Brain microvascular endothelial cell (primary cell): ENCODE measurements at places on chromosomes 3 and 15.

- no peak for DNase-seq
These were observed 9.7 kb upstream of the CALML4 start for GRCh38 chr15:68214838-68215254.

- no peak for DNase-seq
These were observed 10.2 kb downstream of the TADA3 start for GRCh38 chr3:9781978-9782603.

- DNase-seq = peak; percentile 76
These were observed 26.7 kb upstream of the MCF2L2 start for GRCh38 chr3:183455089-183455488.

DNA sequence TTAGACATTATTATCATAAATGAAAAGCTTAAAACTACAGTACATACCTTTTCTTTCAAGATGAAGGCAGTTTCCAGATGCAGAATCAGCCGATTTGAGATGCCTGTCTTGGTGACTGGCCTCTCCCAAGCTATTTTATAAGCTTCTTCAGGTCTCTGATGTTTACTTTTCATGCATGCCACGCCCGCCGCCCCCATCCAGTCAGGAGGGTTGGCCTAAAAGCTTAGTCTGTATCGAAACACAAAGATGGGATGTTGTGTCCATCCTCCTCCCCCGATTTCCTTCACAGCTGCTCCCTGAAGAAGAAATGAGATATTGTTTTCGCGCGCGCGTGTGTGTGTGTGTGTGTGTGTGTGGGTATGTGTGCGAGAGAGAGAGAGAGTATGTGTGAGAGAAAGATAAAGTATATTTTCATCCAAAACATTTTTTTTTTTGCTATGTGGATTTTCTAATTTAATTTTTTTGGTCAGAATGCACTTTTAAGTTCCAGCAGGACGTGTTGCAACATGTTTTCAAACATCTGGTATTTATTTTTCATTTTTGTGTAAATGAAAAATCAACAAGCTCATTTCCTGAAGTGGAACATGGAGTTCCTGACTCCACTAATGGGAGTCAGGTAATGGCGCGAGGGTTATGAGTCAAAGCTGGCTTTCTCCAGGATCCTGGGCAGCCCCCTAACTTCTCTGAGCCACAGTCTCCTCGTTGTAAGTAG lies at the start of gene APOD:
TSS of gene APOD (minus strand) at position 110 of the 712 bp plus-strand sequence. CDS start 4,479 bp downstream, outside the sequence.
- peak; percentile 28 for DNase-seq

GRCh38 chr3:119322021-119322834 lies 28.0 kb downstream of the ARHGAP31 start:
- no peak for DNase-seq

GRCh38 chr3:117565777-117566176 lies 856.2 kb downstream of the TUSC7 start:
- DNase-seq = no peak

- no peak for DNase-seq
These were observed 431.2 kb downstream of the SOX2 start for GRCh38 chr3:182142928-182143327.

GRCh38 chr15:61946778-61947177 lies 113.5 kb downstream of the VPS13C start:
- DNase-seq = no peak

- DNase-seq = no peak
These were observed 19.8 kb downstream of the MORC1 start for GRCh38 chr3:109098079-109098644.

DNA sequence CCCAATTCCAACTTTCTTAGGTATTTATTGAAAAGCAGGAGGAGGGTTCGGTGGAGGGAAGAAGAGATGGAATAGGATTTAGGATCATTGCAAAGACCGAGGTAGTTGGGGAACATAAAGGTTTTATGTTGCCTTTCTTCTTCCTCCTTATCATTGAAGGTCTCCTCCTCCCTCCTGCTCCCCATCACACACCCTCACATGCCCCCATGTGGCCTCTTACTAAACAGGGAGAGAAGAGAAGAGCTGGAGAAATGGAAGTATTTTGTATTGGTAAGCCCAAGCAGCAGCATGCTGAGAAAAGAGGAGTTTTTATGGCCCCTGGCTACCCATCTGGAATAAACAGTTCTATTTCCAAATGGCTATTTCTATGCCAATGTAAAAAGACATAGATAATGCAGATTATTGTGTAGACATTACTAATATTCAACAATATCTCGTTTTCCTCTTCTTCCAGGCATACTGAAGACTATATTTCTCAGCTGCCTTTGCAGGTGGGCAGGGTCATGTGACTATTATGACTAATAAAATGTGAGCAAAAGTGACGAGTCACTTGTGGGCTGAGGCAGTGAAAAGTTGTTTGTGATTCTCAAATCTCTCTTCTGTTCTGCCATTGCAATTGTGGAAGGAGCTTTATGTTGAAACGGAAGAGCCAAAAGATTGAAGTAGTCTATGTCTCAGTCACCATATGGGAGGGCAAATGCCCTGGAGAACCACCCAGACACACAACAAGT lies 5.2 kb upstream of the GPR176 start:
- DNase-seq = peak; percentile 35

DNA sequence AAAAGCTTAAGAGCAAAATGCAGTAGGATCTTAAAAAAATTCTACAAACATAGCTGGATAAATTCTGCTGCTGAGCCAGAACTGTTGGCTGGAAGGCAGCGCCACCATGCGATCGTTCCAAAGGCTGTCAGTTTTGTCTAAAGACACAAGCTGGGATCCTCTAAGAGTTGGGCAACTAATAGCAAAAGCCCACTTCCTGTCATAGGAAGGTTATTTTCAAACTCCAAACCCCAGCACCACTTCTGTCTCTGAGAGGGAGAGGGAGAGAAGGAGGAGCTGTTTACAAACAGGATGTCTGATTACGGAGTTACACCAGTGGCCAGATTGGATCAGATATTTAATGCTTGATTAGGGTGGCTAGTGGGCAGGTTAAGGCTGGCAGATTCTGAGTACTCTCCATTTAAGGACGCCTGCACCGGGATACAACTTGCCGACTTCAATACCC lies 44.0 kb downstream of the EIF4E3 start:
- peak; percentile 75 for DNase-seq

- DNase-seq = no peak
These were observed 683.5 kb downstream of the NR2F2 start for GRCh38 chr15:97014001-97014400.

DNA sequence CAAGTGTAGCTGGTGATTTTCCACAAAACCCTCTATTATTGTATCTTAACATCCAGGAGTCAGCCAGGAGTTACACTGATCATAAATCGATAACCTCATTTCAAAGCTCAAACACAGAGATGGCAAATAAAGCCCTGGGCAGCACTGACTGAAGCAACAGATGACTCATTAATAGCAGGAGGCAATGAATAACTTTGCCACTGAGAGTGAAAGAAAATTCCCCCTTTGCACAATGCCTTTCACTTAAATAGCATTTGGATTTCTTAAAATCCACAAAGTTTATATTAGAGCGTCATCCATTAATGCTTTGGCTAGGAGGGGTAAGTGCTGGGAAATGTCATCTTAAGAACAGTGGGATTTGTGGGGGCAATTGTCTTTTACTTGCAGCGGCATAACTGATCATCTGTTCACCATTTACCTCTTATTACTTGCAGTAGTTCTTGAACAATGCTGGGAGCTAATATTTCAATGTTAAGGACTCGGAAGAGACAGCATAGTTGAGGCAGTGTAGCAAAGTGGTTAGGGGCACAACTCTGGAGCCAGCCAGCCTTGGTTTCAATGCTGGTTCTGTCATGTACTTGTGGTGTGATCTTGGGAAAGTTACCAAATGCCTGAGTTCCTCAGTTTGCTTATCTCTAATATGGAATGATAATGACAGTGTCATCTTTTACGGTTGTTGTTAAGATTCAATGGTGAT lies 630.4 kb upstream of the TBL1XR1 start:
- DNase-seq = peak; percentile 73

- DNase-seq = no peak
These were observed 723 bp downstream of the CPNE4 start for GRCh38 chr3:132034097-132034485.

- peak; percentile 65 for DNase-seq
These were observed 137.7 kb upstream of the NECTIN3 start for GRCh38 chr3:110933821-110934426.

DNA sequence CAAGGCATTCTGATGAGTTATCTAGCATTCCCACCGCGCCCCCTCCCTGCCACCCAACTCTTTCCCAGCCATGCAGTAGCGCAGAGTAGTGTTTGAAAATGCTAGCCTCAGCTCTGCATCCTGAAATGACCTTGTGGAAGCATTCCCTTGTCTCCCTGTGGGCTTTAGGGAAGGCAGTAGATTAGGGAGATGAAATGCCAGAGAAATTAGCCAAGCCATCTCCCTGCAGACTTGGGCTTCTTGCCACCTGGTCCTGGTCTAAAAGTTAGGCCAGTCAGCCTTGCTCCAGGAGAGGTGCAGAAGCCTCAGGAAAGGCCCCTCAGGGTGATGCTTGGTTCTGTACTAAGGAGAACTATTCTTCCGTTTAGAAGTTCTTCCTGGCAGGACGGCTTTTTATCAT lies 231.2 kb downstream of the CACNA2D3 start:
- DNase-seq = no peak

- DNase-seq = no peak
These were observed 14.9 kb downstream of the CBLB start for GRCh38 chr3:105853801-105854432.

DNA sequence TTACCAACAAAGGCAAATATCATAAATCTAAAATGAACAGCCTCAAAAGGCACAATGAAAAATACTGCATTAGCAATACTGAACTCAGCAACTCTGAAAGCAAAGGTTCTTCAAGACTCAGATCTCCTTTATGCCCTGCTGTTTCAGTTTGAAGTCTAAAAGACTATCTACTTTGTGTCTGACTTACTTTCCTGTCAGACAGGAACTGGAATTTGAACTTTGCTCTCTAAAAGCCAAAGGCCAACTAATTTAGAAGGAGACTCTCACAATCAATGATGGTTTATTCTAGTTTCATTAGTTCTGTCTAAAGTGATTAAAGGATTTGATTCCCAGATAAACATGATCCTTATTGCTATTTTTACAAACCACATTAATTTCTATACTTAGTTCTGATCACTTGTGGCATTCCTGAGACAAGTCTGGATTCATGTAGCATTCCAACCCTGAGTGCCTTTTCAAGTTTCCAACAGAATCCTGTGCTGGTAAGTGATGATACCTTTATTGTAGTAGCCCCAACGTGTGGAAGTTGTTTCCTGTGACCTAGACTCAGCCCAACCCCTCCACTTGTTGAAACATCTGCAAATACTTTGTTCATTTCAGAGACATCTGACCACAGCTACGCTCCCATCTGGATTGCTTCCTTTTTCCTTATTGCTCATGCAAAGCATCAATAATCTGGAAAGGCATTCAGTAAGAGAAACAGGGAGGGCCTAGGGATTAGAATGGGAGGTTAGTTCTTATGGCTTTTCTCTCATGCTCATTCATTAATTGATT lies 14.9 kb upstream of the LEKR1 start:
- DNase-seq = no peak

- DNase-seq = peak; percentile 54
These were observed 58.6 kb downstream of the DRD3 start for GRCh38 chr3:114120211-114120610.

DNA sequence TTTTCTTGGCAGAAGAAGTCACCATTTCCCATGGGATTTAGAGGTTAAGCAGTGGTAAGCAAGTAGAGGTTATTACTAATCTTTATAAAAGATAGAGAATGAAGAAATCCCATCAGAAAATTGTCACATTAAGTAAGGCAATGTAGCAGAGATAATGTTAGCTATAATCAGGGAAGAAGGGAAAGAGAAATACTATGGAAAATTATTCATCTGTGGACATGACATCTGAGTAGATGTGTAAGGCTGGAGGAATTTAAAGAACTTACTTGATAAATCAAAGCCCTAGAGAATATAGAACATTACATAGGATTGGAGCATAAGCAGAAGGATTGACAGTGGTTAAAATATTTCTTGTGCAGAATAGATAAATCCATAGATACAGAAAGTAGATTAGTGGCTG lies 553.1 kb upstream of the CBLB start:
- peak; percentile 28 for DNase-seq

DNA sequence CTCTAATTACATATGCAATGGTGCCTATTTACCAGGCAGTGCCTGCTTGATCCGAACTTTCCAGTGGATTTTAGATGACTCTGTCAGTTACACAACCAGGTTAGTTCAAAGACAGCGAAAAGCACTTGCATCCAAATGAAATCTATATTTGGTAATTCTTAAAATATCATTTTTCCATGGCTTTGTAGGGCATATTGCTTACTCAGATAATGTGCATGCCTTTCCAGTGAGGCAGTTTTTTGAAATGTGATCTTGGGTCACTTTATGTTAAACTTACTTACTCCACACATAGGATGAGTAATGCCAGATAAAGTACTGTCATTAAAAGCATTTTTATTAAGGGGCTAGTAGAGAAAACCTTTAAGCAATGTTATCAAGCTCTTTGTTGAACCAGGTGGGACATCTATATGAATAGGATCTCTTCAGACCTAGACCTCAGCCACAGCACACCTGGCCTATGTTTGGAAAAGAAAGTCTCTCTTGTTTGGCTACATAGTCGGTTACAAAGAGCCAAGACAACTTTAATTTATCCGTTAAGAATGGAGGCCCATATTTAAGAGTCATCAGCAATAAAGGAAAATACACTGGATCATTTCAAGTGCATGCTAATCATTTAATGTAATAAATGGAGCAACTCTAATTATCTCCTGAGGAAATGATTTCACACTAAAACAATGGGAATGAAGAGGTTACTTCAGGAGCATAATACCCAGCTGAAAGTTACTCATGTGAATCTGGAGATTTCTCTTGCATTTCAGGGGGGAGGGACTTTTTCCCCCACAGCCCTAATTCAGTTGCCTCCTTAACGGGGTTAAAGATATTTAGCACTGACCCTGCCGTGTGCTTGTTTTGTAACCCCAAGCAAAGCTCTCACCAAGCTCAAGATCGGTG lies 56.3 kb upstream of the TMCO5A start:
- peak; percentile 81 for DNase-seq

DNA sequence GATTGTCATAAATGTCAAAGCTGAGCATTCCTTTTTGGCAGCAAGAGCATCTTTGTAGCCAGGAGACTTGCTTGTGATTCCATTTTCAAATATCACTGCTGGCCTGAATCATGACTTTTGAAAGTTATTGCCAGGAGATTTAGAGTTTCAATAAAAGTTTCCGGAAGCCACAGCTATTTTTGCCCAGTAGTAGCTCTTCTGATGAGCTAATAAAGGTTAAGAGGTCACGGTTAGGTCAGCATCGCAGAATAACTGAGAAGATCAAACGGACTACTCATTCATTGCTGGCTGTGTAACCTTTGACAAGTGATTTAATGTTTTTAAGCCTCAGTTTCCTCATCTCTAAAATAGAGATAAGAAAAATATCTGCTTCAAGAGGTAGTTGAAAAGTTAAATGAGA lies 105.1 kb upstream of the ETV5 start:
- no peak for DNase-seq

DNA sequence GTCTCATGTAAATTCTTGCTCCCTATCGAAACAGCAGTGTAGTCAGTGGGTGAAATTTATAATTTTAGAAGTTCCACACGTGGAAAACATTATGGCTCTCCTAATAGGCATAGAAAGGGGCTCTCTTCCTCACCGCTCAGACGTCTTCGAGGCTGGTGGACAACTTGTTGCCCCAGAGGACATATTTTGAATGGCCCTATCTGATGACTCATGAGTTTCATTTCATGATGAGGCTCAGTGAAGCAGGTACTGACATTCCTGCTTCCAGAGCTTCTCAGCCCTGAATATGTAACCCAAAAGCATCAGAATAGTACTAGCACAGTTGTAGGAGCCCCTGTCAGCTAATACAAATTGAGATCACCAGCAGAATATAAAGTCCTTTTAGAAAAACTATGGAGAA lies 117.9 kb downstream of the HERC1 start:
- DNase-seq = no peak
